Activated T-helper 1 cell treated with anti-CD3 and anti-CD28 coated beads, Interleukin-2, amount 50 U/mL, for 16 hours (primary cell): ENCODE measurements at places on chromosomes 2 and 18.
A peak's percentile ranks its signal among the peaks of the same experiment; 100 is the strongest.

DNA sequence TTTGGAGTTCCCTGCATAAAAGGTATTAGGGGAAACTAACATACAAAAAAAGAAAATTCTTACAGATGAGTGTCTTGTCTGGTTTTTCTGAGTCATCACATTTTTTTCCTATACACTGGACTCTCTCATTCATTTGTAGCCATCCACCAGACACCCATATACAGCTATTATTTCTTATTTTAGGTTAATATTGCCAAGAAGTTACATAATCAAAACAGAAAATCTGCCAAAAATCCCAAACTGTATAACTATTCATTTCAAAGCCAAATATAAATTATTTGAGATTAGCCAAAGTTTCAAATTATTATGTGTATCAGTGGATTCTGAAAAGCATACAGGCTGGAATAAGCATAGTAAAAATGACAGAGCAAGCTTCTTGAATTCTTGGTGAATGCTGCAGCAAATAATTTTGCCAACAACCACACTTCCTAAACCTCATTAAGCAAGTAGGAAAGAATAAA lies 191.2 kb downstream of the NCKAP5 start:
- no peak for DNase-seq

DNA sequence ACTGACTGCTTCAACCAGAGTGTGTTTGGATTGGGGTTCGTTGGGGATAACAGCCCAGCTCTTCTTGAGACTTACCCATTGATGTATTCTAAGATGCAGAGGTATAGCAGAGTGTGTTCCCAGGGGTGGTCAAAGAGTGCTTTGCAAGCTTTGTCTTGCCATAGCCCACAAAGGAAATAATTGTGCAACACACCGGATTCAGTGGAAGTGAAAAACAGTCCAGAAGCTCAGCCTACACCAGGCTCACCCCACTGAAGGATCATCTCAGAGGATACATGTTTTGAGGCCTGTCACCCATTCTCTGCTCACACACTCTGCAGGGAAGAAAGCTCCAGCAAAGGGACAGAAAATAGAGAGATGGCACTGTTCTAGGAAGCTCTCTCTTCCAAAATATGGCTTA lies 9.6 kb downstream of the CACNB4 start:
- DNase-seq: no peak

GRCh38 chr2:207143215-207144172 lies 22.3 kb downstream of the KLF7 start:
- DNase-seq: peak; percentile 12

GRCh38 chr2:30702694-30703093 lies 104.6 kb downstream of the CAPN13 start:
- no peak for DNase-seq

GRCh38 chr2:65729246-65729645 lies 296.8 kb upstream of the SPRED2 start:
- no peak for DNase-seq
